ENCODE measurements at places on chromosomes 5 and 9.
A peak's percentile ranks its signal among the peaks of the same experiment; 100 is the strongest.

- no peak for DNase-seq
Measured at GRCh38 chr5:32074401-32074800, 99.7 kb downstream of the GOLPH3 start.

GRCh38 chr9:108813951-108814601 is 41.7 kb downstream of the ACTL7B start:
- no peak for DNase-seq

DNA sequence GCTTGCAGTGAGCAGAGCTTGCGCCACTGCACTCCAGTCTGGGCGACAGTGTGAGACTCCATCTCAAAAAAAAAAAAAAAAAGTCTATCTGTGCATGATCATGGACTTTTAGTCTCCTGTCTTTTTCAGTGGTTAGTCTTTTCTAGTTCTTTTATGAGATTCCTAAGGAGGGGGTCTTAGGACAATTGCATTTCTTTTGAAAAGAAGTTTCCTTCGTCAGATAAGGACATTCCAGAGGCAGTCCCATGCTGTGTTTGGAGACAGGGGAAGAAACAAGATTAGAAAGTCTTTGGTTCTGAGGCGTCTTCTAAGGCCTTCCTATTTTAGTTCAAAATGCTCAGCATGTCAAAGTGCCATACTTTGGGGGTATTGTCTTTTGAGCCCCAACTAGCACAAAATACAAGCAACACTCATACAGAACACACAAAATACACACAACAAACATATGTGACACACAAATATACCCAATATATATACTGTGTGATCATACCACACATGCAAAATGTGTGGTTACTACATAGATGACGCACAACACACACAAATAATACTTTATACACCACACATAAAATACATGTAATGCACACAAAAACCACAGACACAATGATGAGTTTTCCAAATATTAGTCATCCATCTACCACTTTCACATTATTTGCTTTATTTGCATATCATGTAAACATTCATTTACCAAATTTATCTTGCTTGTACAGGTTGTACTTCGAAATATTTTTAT is 394.5 kb downstream of the SPATA31D1 start:
- no peak for DNase-seq

DNA sequence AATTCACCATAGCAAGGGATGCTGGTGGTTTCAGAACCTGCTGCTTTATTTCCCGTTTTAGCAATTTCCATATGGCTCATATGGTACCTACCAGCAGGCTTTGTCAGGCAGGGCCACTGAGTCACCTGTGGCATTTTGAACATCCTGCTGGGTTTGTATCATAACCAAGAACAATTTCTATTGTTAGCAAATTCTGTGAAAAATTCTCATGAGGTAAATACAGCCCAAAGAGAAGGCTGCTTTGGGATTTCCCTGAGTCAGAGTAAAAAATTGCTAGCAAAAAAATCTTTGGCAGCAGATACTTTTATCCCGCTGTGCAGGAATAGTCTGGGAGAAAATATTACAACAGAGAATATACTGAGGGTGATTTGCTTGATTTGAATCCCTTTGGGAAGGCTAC is 52.7 kb downstream of the PRR16 start:
- DNase-seq = no peak

DNA sequence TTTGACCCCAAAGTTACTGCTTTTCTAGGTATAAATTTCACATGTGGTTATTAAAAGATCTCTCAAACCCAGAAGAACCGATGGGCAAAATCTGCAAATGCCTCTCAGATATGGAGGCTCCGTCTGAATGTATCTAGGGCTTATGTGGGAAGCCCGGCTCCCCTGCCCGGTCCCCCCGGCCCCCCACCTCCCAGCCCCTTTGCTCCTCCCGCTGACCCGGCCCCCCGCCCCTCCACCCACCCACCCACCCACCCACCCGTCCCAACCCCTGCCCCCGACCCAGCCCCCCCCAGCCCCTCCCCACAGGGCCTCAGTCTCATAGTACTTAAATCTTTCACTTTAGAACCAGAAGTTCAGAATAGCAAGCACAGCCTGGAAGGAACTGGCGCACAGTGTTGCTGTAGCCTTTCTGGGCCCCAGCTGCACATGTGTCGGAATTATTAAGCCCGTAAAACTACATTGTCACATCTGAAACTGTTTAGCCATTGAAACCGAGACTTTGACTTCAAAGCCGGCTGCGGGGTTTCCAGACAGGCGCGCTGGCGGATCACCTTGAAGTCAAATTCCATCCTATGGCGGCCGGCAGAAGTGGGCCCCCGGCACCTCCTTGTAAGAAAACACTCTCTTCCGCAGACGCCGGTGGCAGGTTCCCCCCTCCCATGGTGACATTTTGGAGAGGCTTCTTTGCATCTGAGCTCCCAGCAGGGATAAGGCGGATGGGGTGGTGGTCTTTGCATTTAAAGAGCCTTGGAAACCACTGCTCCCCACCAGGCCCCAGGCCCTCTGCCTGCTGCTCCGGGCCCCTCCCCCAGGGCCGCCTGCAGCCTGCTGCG is 12.8 kb downstream of the NKD2 start:
- peak; percentile 84 for DNase-seq

DNA sequence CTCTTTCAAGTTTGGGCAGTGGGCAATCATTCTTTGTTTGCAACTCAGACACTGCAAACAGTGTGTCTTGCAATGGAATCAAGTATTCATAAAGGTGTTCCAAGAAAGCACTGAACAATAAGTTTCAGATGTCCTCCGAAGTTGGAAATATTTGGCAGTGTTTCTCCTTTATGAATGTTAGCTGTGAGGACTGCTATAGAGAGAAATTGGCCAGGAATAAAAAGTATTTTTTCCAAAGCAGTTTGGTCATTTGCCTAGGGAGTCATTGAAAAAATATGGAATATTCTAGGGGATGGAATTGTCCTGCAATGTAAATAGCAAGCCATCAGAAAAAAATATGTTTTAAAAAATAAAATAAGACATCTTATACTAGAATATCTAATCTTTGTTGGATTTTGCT is 688.6 kb upstream of the SEMA6A start:
- DNase-seq = no peak

DNA sequence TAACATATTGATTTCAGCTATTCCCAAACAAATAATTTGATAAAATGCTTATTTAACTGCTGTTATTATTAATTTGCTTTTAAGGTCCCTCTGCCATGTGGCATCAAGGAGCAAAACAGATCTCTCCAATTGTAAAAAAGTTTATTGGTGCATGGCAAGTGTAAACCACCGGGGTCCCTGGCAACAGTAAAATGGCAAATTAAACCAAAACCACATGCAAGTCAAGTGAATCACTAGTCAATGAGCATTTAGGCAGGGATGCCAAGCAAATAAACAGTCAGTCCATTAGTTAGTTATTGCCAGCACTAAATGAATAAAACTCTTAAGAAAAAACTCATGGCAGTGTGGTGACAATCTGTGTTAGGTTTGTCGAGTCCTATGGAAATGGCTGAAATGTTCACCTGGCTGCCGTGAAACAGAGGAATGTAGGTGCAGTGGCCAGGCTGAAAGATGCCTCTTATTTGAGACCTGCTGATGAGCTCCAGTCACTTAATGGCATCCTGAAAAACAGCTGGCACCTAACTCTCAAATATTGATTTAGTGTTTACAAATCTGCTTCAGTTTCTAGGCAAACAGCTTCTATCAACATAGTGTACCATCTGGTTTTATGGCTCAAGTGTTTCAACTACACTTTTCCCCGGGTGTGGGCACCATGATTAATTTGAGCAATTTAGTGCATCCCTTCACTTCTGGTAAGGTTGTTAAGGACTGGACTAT is 296.5 kb upstream of the ITGA1 start:
- no peak for DNase-seq

DNA sequence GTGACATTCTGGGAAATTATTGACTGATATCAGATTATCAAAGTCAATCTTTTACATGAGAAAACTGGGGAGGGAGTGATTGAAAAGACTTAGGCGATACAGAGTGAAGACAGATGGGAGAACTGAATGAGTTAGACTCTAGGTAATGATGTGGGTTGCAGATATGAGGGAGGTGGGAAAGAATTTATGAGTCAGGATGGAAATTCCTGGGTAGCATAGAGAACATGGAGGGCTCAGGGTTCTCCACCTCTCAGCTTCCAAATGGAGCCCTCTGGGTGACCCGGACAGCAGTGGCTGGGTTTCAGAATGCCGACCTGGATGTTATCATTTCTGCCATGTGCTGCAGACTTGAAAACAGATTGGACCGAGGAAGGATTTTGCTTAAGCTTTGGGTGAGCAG is 75.4 kb upstream of the SHB start:
- DNase-seq = no peak

GRCh38 chr5:159135896-159136531 is 36.3 kb upstream of the EBF1 start:
- DNase-seq = no peak

DNA sequence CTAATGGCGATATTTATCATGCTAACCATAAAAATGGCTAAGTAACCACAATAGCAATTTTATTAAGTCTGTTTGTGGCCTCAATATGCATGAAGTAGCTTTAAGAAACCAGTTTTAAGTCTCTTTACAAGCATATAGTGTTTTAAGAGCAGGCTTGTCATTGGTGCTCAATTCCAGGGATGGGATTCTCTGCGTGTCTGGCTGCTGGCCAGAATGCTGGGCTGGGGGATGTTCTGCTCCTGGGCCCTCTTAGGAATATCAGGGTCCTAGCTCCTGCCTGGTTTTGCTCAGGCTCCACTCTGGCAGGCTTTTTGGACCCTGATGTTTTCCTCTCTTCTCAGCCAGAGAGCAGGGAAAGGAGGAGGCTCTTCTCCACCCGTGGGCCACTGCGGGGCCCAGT is 127.2 kb downstream of the PDE8B start:
- peak; percentile 59 for DNase-seq

DNA sequence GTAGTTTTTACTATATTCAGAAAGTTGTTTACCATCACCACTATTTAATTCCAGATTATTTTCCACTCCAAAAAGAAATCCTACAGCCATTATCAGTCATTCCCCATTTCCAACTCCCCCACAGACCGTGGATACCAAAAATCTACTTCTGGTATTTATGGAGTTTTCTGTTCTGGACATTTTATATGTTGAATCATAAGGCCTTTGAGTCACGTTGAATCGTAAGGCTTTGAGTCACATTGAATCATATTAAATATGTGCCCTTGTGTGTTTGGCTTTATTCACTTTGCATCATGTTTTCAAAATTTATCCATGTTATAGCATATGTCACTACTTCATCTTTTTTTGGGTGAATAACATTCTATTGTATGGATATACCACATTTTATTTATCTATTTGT is 454.1 kb upstream of the NUDT12 start:
- no peak for DNase-seq

- DNase-seq = no peak
Measured at GRCh38 chr9:26657958-26658357, 234.6 kb downstream of the CAAP1 start.

DNA sequence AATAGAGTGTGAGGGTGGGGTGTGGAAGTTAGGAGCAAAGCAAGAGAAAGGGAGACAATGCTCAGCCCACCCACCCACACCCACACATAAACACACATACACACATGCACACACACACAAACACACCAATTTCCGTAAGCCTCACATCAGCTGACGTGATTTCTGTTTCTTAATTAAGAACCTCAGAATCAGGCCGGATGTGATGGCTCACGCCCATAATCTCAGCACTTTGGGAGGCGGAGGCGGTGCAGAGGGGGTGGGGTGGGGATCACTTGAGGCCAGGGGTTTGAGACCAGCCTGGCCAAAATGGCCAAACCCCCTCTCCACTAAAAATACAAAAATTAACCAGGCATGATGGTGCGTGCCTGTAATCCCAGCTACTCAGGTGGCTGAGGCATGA is 26.4 kb upstream of the PIK3R1 start:
- no peak for DNase-seq

DNA sequence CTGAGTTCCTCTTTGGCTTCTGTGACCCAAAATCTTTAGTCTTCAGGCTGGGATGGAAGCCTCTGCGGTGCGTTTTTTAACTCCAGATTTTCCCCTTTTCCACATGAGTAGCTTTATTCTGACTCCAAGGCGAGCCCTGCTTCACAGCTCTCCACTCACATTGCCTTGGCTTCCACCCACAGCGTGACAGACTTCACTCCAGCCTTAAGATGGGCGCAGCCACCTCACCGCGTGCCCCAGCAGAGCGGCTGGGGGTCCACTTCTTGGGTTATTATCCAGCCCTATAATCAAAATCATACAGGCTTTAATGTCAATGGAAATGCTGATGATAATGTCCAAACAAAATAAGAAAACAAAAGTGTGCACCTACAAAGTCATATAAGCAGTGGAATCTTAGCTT is 1.2 kb downstream of the EXOC3 start:
- DNase-seq = no peak

GRCh38 chr9:136520053-136520540 is 25.8 kb downstream of the NOTCH1 start:
- DNase-seq = no peak

DNA sequence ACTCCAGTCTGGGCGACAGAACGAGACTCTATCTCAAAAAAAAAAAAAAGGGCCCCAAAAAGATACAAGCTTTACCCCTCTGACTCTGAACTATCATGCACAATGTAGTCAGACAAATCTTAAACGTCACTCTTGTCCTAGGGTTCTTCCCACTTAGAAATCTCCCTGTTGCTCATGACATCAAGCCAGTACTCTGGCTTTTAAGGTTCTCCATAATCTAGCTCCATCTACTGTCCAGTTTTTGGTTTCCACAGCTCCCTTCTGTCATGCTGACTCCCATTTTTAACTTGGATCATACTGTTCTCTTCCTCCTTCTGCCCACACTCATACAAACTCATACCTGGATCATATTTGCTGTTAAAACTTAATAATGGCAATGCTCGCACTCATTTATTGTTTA is 156.7 kb upstream of the TLX3 start:
- no peak for DNase-seq

DNA sequence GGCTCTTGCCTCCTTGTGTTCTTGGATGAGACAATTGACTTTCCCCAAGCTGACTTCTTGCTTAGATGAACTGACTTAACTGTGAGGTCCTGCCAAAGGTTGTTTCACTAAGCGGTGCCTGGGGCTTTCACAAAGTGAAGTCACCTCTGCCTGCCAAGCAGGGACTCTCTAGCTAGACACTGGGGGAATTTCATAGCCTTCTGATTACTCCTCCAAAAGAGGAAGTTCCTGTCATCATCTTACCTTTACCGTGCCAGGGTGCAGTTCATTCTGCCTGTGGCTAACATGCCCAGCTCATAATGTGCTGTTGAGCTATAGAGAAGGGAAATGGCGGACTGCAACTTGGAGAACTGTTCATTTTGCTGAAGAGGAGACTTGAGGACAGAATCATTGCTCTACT is 472.0 kb upstream of the WWC1 start:
- no peak for DNase-seq

Measured in left hindlimb (tissue), 1 donor.